Activated T-helper 1 cell treated with Interleukin-2 at 50 U/mL for 16 hours (primary cell): ENCODE measurements at places on chromosomes 7 and 10.

- DNase-seq = no peak
Observed at GRCh38 chr7:157928808-157929425, 592.1 kb downstream of the DNAJB6 start.

- DNase-seq = no peak
Observed at GRCh38 chr7:115851291-115851690, 179.3 kb downstream of the TFEC start.

- DNase-seq = no peak
Observed at GRCh38 chr7:130297628-130298543, 4.9 kb downstream of the CPA4 start.

GRCh38 chr10:31599626-31600504 lies 280.8 kb downstream of the ZEB1 start:
- DNase-seq = no peak

- DNase-seq = no peak
Observed at GRCh38 chr7:158581440-158582088, 6.1 kb downstream of the PTPRN2 start.

DNA sequence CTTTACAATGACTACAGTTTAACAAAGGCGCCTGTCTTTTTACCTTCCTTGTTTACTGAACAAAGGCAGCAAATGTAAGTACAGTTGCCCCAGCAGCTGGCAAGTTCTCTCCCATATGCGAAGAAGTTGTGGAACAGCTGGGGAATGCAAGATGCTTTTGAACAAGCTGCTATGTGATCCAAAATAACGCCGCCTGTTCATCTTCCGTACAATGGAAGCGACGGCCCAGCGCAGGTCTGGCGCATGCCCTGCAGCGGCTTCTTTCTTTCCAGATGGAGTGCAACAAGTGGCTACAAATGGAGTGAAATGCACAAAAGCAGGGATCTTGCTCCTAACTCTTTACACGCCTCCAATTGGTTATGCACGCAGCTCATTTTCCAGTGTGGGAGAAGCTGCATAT lies 97.0 kb upstream of the SVIL start:
- no peak for DNase-seq

DNA sequence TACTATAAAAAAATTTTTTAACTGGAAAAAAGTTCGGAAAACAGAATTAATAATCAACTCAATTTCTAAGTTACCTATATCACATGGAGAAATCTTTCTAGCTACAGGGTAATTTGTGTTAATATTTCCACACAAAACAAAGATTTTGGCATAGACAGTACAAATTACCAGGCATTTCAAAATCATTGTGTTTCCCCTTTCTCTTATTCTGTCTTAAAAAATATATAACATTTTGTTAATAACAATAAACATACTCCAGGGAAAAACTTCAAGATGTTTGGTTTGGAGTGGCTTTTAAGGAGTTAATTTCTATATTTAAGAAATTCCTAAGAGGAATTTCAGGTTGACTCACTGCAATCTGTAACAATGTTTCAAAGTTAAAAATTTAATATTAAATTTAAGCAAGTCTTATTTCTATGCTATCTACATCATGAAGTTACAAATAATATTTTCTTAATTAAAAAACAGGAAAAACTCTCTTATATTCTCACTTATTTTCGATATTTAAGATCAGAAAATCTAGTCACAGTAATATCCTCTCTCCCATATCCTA lies 132.6 kb downstream of the NRBF2 start:
- no peak for DNase-seq

DNA sequence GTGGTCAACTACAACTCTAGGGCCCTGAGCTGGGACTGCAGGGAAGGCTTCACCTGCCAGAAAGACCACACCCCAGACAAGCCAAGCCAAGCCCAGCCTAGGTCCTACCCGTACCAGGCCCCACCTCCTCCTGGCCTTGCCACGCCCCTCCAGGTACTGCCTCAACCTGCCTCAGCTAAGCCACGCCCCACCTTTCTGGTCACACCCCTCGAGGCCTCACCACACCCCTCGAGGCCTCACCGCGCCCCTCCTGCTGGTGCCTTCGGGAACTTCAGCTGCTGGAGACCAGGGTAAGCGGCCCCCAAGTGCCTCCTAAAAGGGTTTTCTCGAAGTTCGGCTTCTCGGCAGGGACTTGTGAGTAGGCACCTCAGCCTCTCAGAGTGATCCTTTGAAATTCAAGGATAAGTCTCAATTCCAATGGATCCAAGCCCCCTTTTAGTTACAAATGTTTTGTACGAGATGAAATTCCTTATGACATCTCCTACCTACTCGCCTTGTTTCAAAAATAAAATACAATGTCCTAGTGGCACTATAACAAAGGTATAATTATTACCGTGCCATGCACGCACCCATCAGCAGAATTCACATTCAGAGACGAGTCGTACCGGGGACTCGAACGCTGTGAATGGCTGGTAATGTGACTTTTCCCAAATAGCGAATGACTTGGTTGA lies 171.2 kb downstream of the ARHGAP21 start:
- no peak for DNase-seq

DNA sequence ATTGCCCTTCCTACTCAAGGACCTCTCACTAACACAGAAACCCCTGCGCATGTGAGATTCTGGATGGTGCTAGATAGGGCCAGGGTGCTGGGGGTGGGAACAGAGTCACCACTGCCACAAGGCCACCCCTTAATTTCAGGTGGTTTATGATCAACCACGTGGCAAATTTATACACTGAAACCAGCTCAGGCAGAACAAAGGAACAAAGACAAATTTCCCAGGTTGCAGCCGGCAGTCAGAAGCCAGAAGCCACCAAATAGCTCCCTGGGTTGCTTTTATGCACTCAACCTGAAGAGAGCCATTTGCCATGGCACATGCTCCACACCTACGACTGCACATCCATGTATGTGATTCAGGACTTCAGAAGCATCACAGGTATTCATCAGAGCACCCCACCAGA lies 2.5 kb downstream of the VOPP1 start:
- no peak for DNase-seq

DNA sequence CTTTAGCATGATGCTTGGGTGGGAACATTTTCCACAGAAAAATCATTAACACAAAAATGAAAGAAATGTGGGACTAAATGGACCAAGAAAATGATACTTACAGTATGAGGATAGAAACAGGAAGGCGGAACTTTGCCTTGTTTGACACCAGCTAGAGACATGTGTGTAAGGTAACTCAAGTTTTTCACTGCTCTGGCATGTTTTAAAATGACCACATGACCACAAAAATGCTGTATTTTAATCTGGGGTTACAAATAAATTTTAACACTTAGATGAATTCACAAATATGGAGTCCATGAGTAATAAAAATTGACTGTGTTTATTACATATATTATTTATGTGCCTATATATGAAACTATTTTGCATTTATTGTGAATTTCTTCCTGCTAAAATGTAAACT lies 100.9 kb upstream of the PHYHIPL start:
- DNase-seq = no peak

DNA sequence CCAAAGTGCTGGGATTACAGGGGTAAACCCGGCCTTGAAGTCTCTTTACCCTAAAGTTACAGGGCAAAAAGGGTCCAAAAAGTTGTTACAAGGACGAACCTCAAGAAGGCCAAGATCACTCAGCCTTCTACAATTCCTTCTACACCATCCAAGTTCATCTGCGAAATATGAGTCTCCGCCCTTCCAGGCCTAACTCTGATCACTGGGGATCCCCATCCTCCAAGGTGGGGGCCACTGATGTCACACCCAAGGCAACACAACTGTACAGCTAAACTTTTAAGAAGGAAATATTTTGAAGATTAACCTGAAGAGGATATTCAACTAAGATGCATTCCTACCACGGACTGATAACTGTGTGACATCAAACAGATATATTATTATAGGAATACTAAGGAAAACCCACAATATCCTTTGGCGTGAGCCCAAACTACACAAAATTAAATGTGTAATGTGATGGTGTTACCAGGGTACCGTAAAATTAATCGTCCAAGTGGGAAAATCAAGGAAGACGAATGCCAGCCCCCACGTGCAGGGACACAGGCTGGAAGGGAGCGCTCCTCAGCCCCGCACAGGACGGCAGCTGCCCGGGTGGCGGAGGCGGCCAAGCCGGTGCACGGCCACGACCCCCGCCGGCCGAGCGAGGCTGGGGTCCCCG lies 1.0 kb downstream of the PAXIP1 start:
- no peak for DNase-seq

DNA sequence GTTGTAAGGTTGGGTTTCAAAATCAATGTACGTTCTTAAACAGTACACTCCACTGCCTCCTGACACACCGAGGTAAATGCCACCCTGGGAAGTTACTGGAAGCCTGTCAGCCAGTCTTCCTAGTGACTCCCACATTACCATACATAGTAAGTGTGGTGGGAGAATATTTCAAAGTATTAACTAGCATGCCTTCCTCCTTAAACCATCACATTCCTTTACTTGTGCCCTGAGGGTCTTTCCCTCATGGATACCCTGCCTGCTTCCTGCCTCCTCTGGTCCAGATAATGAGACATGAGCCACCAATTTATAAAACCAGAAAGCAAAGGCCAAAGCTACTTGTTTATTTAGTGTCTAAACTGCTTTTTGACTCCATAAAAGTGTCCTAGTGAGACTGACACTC lies 23.3 kb upstream of the SORCS3 start:
- DNase-seq = no peak

- DNase-seq = no peak
Observed at GRCh38 chr7:131218727-131219128, 108.9 kb upstream of the MKLN1 start.

DNA sequence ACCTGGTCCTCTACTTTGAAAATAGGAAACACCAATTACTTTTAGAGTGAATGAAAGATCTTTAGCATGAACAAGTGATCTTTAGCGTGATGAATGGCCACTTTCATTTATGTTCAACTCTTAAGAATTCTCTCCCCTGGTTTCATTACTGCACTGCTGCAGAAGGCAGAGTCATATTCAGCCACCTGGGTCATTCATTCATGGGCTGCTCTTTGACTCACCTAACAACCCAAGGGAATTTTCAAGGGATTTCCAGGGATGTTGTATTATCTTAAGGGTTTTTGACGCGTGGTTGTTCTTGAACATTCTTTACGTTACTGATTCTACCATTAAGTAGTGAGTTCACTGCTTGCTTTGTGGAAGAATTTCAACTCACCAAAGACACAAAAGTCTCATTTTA lies 87.3 kb upstream of the STK17A start:
- no peak for DNase-seq

- no peak for DNase-seq
Observed at GRCh38 chr7:88546808-88547207, 212.7 kb upstream of the ZNF804B start.

DNA sequence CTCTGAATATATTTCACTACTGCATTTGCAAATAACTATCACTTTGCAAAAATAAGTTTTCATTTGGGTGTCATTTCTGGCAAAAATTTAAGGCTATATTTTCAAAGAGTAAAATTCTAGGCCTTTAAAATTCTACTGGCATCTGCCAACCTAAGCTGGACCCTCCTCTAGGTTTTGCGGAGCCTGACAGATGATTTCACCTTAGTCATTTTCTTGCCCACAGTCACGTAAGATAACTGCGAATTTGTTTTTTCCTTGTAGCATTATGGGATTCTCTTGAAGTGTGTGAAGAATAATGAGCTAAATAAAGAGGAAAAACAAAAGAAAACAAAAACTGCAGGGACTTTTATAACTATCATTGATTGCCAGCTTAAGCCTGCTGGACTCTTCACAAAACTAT lies 7.8 kb downstream of the MEOX2 start:
- DNase-seq = no peak

- no peak for DNase-seq
Observed at GRCh38 chr7:116501425-116502167, 2.1 kb downstream of the CAV2 start.

DNA sequence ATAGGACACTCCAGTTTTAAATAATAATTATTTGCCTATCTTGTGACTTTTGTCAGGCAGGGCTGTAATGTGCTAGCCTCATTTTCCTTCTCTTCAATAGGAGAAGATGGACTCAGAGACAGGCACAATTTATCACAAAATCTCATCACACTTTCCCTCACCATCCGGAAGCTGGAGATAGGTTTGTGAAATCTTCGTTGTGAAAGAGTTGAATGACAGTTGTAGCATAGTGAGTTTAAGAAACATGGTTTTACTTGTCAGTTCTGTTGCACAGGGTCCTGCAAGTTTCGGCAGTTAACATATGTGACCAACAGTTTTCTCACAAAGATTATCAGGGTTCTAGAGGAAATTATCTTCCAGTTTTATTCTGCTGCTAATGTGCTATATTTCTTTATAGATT lies 37.7 kb upstream of the MAP3K8 start:
- DNase-seq = no peak

GRCh38 chr10:96675846-96676245 lies 44.5 kb downstream of the PIK3AP1 start:
- no peak for DNase-seq

DNA sequence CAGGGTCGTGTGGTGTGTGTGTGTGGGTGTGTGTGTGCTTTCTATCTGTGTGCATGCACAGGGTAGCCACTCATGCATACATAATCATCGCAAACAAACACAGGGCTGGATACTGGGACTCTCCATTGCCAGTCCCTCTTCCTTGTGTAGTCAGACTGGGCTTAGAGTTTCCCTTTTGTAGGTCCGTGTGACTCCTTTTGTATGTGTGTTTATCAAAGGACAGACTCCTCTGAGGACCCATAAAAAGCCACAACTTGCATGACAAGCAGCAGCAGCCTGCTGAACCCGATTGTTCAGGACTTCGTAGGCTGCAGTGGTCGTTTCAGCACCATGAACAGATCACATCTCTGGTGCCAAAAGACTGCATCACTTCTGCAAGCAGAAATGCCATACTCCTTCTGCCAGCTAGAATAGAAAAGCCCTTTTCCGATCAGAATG lies 895 bp downstream of the VSTM2A start:
- no peak for DNase-seq

DNA sequence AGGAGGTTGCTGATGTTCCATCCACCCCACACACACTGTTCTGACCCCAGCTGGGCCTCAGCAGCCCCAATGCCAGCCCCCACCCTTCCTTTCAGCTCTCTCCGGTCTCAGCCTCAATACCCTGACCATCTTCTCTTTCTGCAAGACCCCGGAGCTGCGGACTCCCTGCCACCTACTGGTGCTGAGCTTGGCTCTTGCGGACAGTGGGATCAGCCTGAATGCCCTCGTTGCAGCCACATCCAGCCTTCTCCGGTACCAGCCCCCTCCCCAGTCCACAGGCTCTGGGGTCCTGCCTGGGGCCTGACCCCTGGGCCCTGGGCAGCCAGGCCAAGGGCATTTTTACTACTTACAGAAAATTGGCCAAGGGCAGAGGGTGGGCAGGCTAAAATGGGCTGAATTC lies 2.6 kb downstream of the RGR start:
- no peak for DNase-seq

DNA sequence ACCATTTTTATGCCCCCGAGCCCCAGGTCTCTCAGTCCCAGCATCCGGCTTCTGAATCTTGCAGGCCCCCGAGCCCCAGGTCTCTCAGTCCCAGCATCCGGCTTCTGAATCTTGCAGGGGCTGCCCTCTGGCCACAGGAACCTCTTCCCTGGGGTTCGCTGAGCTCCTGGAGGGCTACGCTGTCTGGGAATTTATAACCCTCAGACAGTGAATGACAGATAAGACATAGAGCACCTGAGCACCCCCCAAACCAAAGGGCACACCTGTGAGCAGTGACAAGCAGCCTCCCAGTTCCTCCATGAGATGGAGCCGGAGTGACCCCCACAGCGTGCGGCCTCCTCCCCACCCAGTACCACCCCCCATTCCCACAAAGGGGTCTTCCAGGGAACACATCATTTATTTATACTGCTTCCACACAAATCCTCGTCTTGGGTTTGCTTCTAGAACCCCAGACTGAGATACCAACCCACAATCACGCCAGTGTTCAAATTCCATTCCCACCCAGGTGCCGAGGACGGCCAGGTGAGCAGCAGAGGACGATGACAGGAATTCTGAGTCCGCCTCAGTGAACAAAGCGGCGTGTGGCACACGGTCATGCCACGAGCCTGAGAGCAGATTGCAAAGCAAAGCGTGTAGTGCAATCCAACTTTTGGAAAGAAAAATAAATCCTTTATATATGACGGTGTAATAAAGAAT lies 57.7 kb upstream of the FAM20C start:
- no peak for DNase-seq
